ENCODE measurements at places on chromosomes 7 and 10. TPM values are rescaled to one million over a fixed set of nuclear protein-coding genes. Genes with fewer than 3 reads are reported as not detected.

The LIPM gene
- not detected for total RNA-seq

The GNAT3 gene
- total RNA-seq = 4.0 TPM

The GPRIN2 gene
- 1.3 TPM for total RNA-seq

The ANKRD7 gene
- 2.2 TPM for total RNA-seq

The CALCR gene
- total RNA-seq = 7.0 TPM

The GPR85 gene
- 1.2 TPM for total RNA-seq

The TMEM130 gene
- 3.5 TPM for total RNA-seq

The FAM24B gene
- total RNA-seq = 7.5 TPM

The TRA2A gene
- total RNA-seq = 56.5 TPM

The TMEM213 gene
- total RNA-seq = 0.51 TPM

Data from tongue (tissue), 3 donors.